ENCODE measurements at places on chromosomes 5 and 9. TPM values are rescaled to one million over a fixed set of nuclear protein-coding genes. Genes with fewer than 3 reads are reported as not detected.

DNA sequence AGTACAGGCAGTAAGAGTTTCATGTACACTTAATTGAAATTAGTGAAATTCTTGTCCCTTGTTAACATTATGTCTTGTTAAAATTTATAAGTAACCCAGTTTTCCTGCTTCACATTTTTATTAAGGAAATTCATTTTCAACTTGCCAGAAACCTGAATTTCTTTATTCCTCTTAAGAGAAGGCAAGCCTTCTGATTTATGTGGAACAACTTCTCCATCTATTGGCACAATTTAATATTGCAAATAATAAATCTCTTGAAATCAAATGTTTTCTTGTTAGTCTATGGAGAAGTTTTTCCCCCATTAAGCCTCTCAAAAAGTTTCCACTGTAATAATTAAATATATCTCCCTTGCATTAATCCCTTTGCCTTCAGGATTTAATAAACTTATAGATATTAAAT lies 33.8 kb upstream of the ACO1 start:
- no peak for DNase-seq
- no peaks in the 10 kb centered on the region for H3K36me3 ChIP-seq
- H3K27me3 ChIP-seq = peaks cover 2% of the 10 kb centered on the region
- no peak overlapping the region for H3K4me3 ChIP-seq
- peaks cover 14% of the 10 kb centered on the region for H3K4me1 ChIP-seq

- no peak for DNase-seq
- H3K36me3 ChIP-seq = peaks cover 6% of the 10 kb centered on the region
- no peak overlapping the region for H3K27ac ChIP-seq
- H3K4me1 ChIP-seq = peaks cover 34% of the 10 kb centered on the region
- no peaks in the 10 kb centered on the region for H3K27me3 ChIP-seq
Observed at GRCh38 chr5:107428303-107428813, 242.4 kb downstream of the EFNA5 start.

GRCh38 chr5:13780081-13780480 lies 164.4 kb downstream of the DNAH5 start:
- no peaks in the 10 kb centered on the region for H3K4me1 ChIP-seq
- no peak overlapping the region for H3K4me3 ChIP-seq
- H3K27me3 ChIP-seq = no peaks in the 10 kb centered on the region
- H3K27ac ChIP-seq = no peak overlapping the region
- no peak for DNase-seq

DNA sequence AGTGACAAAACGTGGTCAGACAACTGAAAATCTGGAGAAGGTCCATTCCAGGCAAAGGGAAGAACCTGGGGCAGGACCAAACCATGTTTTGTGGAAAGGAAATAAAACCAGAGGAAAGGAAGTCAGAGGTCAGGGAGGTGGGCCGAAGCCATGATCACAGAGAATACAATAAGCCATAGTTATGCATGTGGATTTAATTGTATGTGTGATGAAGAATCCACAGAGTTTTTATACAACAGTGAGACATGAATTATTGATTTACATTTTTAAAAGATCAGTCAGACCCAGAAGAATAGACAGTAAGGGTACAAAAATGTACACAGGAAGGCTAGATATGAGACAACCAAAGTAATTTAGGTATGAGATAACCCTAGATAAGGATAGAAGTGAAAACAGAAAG lies 20.8 kb downstream of the TTC33 start:
- no peaks in the 10 kb centered on the region for H3K27me3 ChIP-seq
- DNase-seq = no peak
- peaks cover 19% of the 10 kb centered on the region for H3K4me1 ChIP-seq
- no peak overlapping the region for H3K4me3 ChIP-seq

DNA sequence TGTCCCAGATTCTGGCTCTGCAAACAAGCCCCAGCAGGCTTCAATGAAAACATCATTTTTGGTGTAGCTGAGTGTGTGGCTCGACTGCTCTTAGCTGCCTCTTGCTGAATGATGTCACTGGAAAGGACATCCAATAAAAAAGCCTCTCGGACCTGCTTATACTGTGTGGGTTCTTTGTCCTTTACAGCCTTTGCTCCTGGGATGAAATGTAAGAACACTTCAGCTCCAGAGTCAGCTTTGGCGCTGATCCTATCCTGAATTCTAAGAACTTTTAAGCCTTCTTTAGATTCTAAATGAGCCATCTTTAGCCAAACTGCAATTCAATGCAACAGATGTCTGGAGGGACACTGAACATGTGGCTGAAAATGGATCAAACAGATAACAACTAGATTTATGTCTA lies 404.6 kb upstream of the C9orf72 start:
- no peak overlapping the region for H3K4me3 ChIP-seq
- H3K27ac ChIP-seq = no peak overlapping the region
- no peaks in the 10 kb centered on the region for H3K4me1 ChIP-seq
- no peak for DNase-seq
- H3K27me3 ChIP-seq = no peaks in the 10 kb centered on the region
- H3K36me3 ChIP-seq = no peaks in the 10 kb centered on the region

DNA sequence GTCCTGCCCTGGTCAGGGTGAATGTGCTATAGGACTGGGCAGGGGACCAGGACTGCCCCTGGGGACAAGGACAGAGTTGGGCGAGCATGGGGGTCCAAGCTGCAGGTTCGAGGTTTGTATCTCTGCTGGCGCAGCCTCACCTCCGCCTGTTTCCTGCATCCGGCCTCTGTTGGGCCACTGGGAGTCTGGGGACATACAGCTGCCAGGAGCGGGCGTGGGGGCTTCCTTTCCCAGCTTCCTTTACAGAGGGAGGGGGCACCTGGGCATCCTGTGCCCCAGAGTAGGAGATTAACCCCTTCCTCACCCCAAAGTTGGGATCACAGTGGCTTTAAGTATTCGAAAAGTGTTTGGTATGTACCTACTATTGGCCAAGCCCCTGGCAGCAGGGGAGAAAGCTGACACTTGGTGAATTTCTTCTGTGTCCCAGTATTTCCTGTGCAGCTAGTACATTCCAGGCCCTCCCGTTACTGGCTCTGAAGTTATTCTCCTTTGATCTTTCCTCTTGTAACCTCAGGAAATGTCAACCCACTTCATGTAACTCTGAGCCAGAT lies 19.0 kb downstream of the OLFML2A start:
- H3K27ac ChIP-seq = no peak overlapping the region
- H3K27me3 ChIP-seq = no peaks in the 10 kb centered on the region
- no peak for DNase-seq
- H3K4me1 ChIP-seq = no peaks in the 10 kb centered on the region
- no peaks in the 10 kb centered on the region for H3K36me3 ChIP-seq
- no peak overlapping the region for H3K4me3 ChIP-seq

GRCh38 chr5:13739479-13739878 lies 205.0 kb downstream of the DNAH5 start:
- H3K4me1 ChIP-seq = no peaks in the 10 kb centered on the region
- H3K27me3 ChIP-seq = no peaks in the 10 kb centered on the region
- H3K27ac ChIP-seq = no peak overlapping the region
- H3K36me3 ChIP-seq = no peaks in the 10 kb centered on the region
- DNase-seq = no peak
- no peak overlapping the region for H3K4me3 ChIP-seq

DNA sequence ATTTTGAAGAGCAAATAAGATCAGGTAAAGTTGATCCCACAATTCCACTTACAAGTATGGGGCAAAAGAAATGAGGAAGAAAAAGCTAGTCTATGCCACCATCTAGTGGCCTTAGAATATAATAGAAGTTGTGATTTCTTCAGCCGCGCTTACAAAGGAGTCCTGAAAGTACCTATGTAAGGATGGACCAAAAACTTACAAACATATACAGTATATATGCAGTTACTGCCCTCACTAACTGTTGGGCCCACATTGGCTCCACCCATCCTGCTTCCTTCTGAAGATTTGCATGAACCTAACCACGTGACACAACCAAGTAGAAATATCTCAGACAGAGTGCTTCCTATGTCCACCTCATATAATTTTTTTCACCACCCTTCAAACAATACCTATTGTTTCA lies 11.7 kb upstream of the OR13D1 start:
- H3K4me1 ChIP-seq = no peaks in the 10 kb centered on the region
- peaks cover 28% of the 10 kb centered on the region for H3K27me3 ChIP-seq
- no peaks in the 10 kb centered on the region for H3K36me3 ChIP-seq
- H3K27ac ChIP-seq = no peak overlapping the region
- H3K4me3 ChIP-seq = no peak overlapping the region
- DNase-seq = no peak

DNA sequence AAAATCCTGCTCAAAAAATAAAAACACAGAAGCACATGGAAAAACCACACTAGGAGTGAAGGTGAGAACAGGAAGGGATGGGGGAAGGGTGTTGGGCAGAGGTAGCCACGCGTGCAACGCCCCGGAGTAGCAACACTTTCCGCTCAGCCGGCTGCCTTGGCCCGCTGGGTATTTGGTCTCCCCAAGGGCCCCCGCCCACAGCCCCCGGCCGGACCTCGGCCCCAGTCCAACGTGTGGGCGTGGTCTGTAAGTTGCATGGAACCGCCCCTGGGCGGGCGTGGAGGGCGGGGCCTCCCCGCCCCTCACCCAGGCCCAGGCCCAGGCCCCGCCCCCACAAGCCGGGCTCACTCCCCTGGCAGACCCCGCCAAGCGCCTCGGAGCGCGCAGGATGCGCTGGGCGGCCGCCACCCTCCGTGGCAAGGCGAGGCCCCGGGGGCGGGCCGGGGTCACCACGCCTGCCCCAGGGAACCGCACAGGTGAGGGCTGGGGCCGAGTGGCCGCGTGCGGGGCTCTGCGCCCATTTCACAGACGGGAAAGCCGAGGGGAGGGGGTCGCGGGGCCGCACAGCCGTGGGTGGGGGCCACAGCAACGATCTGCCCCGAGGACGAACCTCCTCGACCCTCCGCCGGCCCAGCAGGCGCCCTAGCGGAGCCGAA lies at the start of gene SUSD3:
TSS of gene SUSD3 (plus strand) at position 347 of the 656 bp plus-strand sequence. CDS start at position 389, 42 bp downstream.
- no peaks in the 10 kb centered on the region for H3K36me3 ChIP-seq
- peaks cover 22% of the 10 kb centered on the region for H3K27me3 ChIP-seq
- H3K27ac ChIP-seq = no peak within 1 kb of the TSS
- no peaks in the 10 kb centered on the region for H3K4me1 ChIP-seq
- H3K4me3 ChIP-seq = no peak within 1 kb of the TSS

NEUROG1 gene
- total RNA-seq = 7.3 TPM

FOXD4L3 gene
- total RNA-seq = not detected

GRXCR2 gene
- total RNA-seq = not detected

All from neural crest cell (in vitro differentiated cells).